ENCODE measurements at places on chromosomes 7 and 10. TPM values are rescaled to one million over a fixed set of nuclear protein-coding genes. Genes with fewer than 3 reads are reported as not detected.

ADIRF gene
- total RNA-seq, result not detected

BLVRA gene
- 46.1 TPM for total RNA-seq

NRG3 gene
- total RNA-seq, result not detected

- no peak for DNase-seq
Observed at GRCh38 chr7:113521468-113521867, 397.3 kb downstream of the PPP1R3A start.

DNA sequence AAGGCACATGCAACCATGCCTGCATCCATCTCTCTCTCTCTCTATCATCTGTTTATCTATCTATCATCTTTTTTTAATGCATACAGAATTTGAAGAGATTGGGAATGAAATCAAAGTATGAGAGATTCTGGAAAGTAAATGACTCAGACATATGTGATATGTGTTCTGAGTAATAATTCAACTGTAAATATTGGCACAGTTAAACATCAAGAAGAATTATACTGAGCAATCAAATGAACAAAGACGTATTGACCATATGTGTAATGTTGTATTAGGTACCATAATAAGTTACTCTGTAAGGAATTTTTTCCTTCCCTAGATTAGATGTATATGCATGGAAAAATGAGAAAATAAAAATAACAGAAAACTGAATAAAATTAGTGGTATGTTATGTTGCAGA lies 108.3 kb downstream of the SUGCT start:
- DNase-seq, result no peak

- DNase-seq, result no peak
Observed at GRCh38 chr10:72330069-72330426, 24.7 kb downstream of the DNAJB12 start.

COL13A1 gene
- total RNA-seq, result not detected

CACNA2D1 gene
- not detected for total RNA-seq

DNA sequence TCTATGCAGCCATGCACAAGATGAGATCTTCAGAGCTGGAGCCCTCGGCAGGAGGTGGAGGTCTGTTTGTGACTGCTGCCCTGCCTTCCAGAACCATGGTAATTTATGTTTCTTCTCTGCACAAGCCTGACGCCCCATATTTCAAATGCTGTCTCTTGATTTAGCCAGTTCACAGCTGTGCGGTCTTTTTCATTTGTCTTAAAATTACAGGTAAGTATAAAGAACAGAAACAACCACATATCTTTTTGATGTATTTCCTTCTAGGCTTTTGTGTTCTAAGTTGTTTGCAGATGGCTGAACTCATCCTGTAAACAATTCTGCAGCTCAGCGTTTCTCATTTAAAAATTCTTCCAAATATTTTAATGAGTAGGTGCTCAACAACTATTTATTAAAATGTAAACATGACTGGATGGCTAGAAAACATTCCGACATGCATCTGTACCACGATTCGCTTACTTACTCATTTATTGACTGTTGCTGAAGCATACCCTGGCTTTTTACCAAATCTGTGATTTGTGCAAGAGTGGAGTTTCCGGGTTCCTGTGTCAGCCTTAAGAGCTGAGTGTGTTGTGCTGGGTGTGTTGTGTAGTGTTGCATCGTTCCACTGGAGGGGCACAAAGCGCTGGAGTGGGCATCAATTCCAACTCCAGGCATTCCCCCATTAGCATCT lies 58.9 kb downstream of the PIP4K2A start:
- DNase-seq, result peak; percentile 63

- peak; percentile 26 for DNase-seq
Observed at GRCh38 chr10:13062803-13063202, 37.2 kb upstream of the OPTN start.

SLC18A3 gene
- not detected for total RNA-seq

CYCS gene
- 207 TPM for total RNA-seq

DNA sequence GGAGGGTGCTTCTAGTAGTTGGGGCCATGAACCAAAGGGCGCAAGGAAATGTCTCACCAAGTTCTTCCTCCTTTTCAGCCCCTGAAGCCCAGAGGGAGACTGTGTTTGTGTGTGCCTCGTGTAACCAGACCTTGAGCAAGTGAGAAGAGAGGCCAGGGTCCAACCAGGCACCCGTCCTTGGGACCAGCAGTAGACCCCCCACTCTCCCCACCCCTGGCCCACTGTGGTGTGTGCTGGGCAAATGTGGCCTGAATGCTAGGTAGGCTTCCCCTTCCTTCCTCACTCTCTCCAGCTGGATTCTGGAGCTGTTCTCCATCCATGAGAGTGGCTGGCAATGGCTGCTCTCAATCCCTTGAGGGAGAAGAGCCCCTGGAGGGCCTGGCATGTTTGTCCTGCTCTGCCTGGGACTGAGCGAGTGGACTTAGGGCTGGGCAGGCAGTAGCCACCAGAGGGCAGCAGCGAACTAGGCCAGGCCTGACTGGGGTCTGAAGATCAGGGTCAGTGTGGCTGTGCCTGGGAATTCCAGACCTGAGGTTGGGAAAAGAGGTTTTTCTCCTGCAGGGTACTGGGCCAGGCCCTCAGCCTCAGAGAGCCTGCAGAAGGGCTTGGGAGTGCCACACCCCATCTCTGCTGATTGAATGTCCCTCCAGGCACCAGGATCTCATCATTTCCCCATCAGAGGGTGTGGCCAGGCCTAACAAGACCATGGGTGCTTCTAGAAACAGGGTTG lies 12.5 kb downstream of the SFRP5 start:
- peak; percentile 58 for DNase-seq

CFAP43 gene
- total RNA-seq, result 0.22 TPM

DNA sequence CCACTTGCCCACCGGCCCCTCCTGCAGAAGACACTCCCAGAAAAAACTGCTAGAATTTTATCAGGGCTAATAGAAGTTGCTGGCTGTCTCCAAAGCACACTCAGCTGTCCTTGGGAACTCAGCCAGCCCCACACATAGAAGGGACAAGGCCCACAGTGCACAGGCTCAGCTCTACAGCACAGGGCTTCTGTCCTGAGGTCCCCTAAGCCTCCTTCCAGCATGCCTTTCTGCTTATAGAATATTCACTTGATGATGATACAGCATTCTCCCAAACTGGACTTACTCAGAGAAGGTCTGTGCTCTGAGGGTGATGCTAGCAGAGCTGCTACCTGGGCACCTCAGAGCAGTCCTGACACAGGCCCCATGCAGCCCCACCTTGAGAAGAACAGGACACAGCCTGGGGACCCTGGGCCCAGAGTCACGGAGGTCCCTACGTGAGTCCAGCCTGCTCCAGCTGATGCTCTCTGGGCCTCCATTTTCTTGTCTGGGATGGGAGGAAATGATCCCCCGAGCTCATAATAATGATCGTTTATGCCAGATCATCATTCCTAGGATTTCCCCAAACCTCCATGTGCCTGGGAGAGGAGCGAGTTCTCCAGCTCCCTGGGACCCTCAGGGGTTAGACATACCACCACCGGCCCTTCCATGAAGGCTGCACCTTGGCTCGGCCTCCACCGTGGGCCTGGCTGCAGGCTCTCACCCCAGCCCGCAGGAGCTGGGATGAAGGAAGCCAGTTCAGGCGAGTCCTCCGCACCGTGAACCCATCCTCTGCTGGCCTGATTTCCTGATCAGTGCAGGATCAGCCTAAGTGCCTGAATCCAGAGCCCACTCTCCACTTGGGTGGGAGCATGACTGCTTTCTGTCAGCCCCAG lies 145.6 kb downstream of the ZNF248 start:
- no peak for DNase-seq

DDC gene
- total RNA-seq, result not detected
